Cortex of kidney (tissue), 1 donor: ENCODE measurements at places on chromosomes 1 and 21.

DNA sequence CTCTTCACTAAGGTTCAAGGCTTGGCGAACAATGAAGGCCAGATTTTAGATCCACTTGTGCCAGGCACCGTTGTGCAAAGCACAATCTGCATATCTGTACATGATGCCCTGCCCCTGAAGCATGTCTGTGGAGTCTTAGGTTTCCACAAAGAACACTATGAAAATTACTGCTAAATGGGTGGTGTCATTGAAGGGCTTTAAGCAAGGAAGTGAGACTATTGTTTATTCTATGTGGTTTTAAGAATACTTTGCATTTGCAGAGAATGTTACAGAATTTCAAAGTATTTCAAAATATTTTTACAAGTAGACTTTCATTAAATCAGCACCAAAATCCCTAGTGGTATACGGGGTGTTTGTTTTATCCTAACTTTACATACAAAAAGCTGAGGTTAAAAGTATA, 8.8 kb downstream of the TSEN15 start:
- DNase-seq, result no peak

- no peak for DNase-seq
Measured at GRCh38 chr21:25515484-25516405, 91.5 kb downstream of the MRPL39 start.

- no peak for DNase-seq
Measured at GRCh38 chr1:79646880-79647279, 640.4 kb upstream of the ADGRL4 start.

DNA sequence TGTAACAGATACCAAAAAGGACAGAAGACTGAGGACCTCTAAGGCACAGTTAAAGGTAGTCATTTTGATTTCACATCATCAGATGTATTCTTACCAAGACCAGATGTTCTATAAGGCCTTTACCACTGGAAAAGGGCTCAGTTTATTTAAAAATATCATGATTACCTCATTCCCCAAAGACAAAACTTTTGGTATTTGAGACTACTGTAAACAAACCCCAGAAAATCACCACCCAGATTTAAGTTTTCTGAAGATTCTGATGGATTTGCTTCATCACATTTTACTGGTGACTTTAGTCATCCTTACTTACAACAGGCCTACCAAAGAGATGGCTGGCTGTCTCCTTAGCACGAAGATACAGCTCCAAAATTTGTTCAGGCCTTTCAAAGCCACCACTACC, 8.3 kb downstream of the ENAH start:
- DNase-seq, result no peak

DNA sequence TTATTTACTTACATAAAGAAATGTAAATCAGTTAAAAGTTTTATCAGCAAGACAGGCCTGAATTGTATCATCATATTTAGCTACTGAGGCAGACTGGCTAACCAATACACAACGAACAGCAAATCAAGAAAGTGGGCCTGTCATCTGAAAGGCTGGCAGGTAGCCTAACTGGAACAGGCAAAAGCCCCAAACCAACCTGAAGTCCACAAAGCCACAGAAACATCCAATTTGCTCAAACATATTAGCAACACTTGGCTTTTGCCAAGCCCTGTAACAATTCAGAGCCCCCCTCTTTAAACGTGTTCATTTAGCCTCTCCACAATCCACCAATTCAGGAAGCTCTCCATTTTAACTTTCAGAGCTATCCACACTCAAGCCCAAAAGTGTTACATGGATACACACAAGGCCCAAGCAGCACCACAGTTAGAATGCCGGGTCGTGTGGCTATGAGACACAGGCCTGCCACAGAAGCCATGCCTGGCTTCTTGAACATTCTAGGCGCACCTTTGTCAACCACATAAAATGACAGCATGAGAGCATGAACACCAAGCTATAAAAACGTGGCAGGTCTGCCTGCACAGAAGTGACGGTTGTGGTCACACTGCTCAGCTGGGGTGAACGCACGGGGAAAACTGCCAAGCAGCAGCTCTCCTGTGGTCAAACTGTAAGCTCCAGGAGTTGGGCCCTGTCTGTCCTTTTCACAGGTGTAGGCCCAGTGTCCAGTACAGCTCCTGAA, 49.3 kb downstream of the CD34 start:
- DNase-seq, result no peak

DNA sequence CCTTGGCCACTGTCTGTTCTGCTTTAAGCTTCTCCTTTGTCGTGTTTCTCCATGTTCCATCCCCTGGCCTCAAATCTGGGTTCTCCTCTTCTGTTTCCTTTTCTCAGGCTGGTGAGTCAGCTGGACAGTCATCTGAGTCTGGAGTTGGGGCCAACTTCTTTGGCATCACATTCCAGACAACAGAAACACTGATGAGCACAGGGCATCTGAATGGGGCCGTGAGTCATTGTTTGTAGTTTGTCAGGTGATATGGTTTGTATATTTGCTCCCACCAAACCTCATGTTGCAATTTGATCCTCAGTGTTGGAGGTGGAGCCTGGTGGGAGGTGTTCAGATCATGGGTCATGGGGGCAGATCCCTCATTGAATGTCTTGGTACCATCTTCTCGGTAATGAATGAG, 14.3 kb upstream of the OLIG2 start:
- DNase-seq, result no peak

DNA sequence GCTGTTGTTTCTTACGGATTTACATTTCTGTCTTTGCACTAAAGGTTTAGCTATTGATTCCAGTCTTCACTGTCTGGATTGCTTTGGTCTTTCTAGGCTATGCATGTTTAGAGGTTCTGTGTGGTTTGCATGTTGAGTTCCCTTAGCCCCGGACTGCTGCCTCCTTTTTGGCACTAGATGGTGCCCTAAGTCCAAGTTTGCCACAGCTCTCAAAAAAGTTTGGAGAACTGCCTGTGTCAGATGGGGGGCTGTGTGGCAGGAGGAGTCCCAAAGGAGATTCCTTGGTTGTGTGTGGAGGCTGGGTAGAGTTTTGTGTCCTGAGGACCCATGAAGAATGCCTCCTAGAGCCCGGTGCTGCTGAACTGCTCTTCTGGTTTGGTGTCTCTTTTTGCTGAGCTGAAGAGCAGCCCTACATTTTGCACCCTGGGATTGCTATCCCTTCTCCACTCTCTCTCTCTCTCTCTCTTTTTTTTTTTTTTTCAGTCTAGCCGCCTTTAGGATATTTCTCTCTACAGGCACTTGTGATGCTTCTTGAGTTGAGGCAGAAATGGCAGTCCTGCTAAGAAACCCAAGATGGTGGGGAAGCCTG, 74.4 kb downstream of the PTGS2 start:
- no peak for DNase-seq

GRCh38 chr1:191993549-191993948, 164.7 kb upstream of the RGS18 start:
- no peak for DNase-seq

- DNase-seq, result no peak
Measured at GRCh38 chr1:92488832-92489231, 2.1 kb upstream of the GFI1 start.

GRCh38 chr1:6675941-6676340, 25.7 kb downstream of the DNAJC11 start:
- no peak for DNase-seq

- no peak for DNase-seq
Measured at GRCh38 chr1:41528106-41528505, 43.6 kb upstream of the EDN2 start.

DNA sequence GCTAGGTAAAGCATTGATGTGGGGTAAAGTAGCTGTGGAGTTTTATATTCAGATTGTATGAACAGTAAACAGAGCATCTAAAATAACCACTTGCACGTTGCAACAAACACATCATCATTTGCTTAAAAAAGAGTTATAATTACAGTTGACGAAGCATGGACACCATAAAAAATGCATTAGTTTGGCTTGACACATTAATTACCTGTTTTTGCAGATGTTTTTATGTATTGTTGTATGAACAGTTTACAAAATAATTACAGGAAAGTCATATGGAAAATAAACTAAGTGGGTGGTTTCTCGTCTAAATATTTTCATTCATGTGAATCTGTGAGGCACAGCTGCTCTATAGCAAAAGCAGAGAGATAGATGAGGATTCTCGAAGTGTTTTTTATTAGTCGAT, 108.3 kb downstream of the RPS6KC1 start:
- DNase-seq, result no peak

DNA sequence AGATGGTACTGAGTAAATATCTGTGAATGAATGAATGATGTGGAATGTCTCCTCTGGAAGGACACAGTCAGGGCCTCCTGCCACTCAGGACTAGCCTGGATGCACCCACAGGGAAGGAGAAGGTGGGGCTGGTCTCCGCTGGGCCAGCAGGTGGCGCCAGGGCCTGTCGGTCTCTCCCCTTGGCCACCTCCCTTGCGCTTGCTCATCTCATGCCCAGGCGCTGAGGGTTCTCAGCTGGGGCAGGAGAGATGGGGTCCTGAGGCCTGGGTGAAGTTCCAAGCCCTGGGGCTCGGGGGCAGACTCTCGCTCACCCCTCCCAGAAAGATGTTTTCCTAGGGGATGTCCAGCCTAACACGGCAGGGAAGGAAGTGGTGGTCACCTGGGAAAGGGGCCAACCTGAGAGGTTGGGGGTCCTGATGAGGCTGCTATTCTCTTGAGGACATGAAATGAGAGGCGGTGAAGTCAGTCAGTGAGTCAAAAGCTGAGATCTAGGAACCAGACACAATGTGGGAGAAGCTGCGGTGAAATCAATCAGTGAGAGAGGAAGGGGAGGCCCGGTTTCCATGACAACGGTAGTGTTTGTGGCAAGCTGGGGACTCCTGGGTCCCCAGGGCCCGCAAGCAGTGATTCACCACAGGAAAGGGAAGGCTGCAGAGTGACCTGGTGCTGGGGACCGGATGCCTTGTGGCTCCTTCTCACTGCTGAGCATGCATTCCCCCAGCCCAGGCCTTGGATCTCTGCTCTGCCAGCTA, 14.6 kb upstream of the MEX3A start:
- DNase-seq, result no peak

DNA sequence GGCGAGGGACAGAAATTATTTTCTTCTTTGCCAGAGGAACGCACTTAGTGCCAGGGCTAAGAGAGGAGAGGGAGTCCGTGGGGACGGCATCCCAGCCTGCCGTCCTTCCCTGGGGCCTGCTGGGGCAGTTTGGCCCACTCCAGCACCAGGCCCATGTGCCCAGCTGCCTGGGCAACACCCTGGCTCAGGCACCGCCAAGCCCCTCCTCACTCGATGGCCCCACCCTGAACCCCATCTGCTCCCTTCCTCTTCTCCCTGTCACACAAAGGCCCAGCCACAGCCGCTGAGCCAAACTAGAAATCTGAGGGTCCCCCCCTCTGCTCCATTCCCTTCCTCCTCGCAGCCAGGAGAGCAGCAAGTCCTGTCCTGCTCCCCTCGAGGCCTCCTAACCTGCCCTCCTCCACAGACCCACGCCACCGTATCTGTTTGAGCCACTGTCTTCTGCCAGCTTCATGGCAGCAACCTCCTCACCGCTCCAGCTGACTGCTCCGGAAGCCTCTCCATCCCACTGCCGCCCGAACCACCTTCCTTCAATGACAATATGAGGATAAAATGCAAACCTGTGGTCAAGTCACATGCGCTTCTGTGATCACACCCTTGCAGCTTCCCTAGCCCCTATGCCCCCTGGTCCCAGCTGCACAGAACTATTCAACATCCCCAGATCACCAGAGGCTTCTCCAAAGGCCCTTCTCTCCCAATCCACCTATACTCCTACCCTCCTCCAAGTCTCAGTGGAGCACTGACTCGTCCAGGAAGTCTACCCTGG, 8.4 kb upstream of the TNNI1 start:
- no peak for DNase-seq

- no peak for DNase-seq
Measured at GRCh38 chr1:188706742-188707141, 1770.9 kb downstream of the BRINP3 start.

GRCh38 chr1:156146769-156147405, 6.5 kb upstream of the SEMA4A start:
- no peak for DNase-seq

GRCh38 chr1:180691322-180691913, 59.6 kb downstream of the XPR1 start:
- no peak for DNase-seq

DNA sequence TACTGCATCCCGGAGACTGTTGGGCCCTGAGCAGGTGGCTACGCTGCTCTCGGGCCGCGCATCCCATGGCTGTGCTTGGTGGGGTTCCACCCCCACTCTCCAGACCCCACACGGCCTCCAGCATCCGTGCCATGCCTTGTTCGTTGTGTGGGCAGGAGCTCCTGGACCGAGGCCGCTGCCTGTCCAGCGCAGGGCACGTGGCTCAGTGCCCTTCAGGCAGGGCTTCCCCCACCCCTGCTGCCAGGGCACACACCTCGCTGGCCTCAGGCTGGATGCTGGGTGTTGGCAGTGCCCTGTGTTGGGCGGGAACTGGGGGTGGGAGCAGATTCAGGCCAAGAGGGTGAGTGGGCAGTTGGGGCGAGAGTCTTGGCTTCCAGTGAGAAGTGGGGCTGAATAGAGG, 9.9 kb downstream of the PRKCZ start:
- DNase-seq, result no peak

DNA sequence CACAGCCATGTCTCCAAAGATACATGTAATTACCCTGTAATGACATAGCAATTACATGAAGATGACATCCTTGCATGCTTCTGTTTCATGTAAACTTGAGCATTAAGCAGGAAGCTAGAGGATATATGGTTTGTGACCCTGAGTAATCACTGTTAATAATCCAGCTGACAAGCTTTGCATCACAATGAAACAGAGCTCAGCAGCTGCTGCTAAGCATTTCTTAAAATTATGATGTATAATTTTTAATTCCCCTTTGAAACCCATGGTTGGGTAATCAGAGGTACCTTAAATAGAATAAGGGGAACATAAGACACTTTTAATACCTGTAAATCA, 293.5 kb downstream of the NTNG1 start:
- DNase-seq, result no peak

DNA sequence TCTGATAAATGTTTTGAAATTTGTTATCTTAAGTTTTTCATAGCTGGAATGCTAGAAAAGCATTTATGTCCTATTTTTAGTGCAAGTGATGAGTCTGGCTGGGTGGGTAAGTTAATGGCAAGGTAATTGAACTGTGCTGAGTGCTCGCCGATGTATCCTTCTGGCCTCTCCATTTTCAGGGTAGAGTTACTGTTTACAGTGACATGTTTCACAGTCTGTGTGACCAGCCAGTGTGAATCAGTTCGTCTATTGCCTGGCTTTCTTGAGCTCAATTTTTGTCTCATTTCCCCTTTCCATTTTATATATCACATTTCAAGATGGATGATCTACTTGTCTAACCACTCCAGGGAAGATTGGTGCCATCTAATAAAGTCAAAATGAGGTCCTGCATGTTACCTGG, 44.1 kb downstream of the ITSN1 start:
- DNase-seq, result no peak

DNA sequence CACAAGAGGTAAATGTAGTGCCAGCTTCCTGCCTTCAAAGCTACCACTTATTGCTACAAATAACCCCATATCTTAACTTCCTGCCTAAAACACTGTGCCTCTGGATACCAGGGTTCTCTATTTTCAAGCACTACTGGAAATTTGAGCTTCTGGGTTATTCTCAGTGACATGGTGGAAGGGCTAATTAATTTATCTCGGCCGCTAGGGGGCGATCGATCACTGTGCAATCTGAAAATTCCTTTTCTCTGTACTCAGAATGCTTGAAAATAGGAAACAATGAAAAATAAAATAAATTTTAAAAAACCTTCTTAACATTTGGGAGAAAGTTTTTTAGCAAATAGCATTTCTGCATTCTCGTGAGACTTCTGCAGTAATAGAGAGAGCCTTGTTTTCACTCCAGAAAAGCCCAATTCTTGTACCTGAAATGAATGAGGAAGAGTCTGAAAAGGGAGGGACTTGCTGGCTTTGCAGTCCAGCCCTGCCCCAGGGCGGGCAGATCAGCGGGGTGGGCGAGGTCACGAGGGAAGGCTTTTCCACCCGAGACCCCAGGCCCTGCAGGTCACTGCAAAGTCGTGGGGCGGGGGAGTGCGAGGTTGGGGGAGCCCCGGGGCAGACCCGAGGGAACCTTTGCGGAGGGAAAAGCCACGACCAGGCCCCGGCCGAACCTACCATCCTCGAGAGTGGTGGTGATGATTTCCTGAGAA, 276.7 kb downstream of the PCP4 start:
- DNase-seq, result no peak
